ENCODE measurements at places on chromosomes 7 and 10. TPM values are rescaled to one million over a fixed set of nuclear protein-coding genes. Genes with fewer than 3 reads are reported as not detected.

CACUL1 gene
- 19.9 TPM for total RNA-seq

LEP gene
- not detected for total RNA-seq

KEL gene
- not detected for total RNA-seq

SDHAF3 gene
- total RNA-seq: 11.8 TPM

ITIH2 gene
- total RNA-seq: not detected

NRAP gene
- total RNA-seq: not detected

SCIN gene
- total RNA-seq: not detected

NODAL gene
- not detected for total RNA-seq

C10orf53 gene
- total RNA-seq: not detected

WDR91 gene
- 6.9 TPM for total RNA-seq

PRTFDC1 gene
- total RNA-seq: 15.3 TPM

FUOM gene
- 41.2 TPM for total RNA-seq
